ENCODE measurements at places on chromosomes 1 and 21.

GRCh38 chr1:205510308-205510950 lies 6.0 kb downstream of the CDK18 start:
- H3K36me3 ChIP-seq: no peaks in the 10 kb centered on the region
- no peak overlapping the region for H3K4me3 ChIP-seq
- no peak for DNase-seq
- H3K27me3 ChIP-seq: no peaks in the 10 kb centered on the region

- H3K27me3 ChIP-seq: peaks cover 7% of the 10 kb centered on the region
- DNase-seq: no peak
- no peak overlapping the region for H3K27ac ChIP-seq
- H3K36me3 ChIP-seq: peaks cover 4% of the 10 kb centered on the region
- H3K4me3 ChIP-seq: no peak overlapping the region
Observed at GRCh38 chr21:42157606-42158310, 61.2 kb upstream of the ABCG1 start.

- DNase-seq: no peak
- H3K4me3 ChIP-seq: no peak overlapping the region
- no peaks in the 10 kb centered on the region for H3K27me3 ChIP-seq
- H3K36me3 ChIP-seq: no peaks in the 10 kb centered on the region
Observed at GRCh38 chr1:109257682-109258421, 8.5 kb downstream of the CELSR2 start.

DNA sequence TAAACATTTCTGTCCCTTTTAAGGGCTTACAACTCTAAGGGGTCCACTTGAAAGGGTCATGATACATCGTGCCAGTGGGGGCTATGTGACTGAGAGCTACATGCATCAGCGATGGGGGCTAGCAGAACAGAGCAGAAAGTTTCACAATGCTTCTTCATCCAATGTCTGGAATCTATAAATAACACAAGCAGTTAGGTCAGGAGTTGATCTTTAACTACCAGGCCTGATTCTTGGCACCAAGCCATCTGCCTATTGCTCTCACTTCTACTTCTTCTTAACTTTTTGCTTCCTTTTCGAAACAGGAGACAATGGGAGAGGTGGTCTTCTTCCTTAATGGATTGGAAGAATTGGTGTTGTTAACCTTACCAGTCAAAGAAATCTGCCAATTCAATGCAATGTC lies 410.0 kb downstream of the TGFB2 start:
- DNase-seq: no peak
- no peak overlapping the region for H3K27ac ChIP-seq
- no peaks in the 10 kb centered on the region for H3K36me3 ChIP-seq
- H3K27me3 ChIP-seq: no peaks in the 10 kb centered on the region
- H3K4me1 ChIP-seq: no peaks in the 10 kb centered on the region

- H3K4me1 ChIP-seq: peaks cover 50% of the 10 kb centered on the region
- H3K4me3 ChIP-seq: peak overlapping the region; percentile 67
- no peak for DNase-seq
- H3K27ac ChIP-seq: peak overlapping the region; percentile 93
Observed at GRCh38 chr1:89630048-89630447, 2.9 kb upstream of the LRRC8C start.

GRCh38 chr1:3444736-3445135 lies 9.7 kb upstream of the ARHGEF16 start:
- H3K4me1 ChIP-seq: no peaks in the 10 kb centered on the region
- H3K27me3 ChIP-seq: peaks cover 46% of the 10 kb centered on the region
- no peak overlapping the region for H3K4me3 ChIP-seq
- H3K36me3 ChIP-seq: no peaks in the 10 kb centered on the region
- no peak overlapping the region for H3K27ac ChIP-seq

DNA sequence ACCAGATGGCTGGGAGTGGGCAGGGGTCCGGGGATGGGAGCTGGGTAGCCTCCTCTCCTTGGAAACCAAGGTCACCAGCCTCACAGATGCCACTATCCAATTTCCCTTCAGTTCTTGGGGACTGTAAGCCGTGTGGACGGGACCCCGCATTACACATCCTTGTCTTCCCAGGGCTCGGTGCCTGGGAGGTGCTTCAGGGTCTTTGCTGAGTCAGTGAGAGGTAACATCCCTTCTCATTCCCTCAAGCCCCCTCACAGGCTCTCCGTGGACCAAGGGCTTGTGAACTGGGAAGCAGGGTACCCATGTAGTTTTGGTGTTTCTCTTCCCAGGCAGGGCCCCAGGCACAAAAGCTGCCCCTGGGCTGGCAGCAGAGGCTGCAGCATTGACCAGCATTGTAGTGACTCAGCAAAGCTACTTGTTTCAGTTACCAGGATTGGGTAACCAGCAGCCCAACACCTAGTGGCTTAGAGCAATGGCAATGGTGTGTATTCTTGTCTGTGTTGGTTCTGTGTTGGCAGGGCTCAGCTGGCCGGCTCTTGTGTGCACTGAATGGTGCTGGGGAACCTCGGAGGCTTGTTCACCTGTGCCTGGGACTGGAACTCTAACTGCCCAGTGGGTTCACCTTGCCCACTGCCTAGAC lies 24.6 kb upstream of the PCBP3 start:
- no peak overlapping the region for H3K4me3 ChIP-seq
- H3K36me3 ChIP-seq: no peaks in the 10 kb centered on the region
- peaks cover 19% of the 10 kb centered on the region for H3K4me1 ChIP-seq

- H3K36me3 ChIP-seq: peaks cover 6% of the 10 kb centered on the region
- H3K27ac ChIP-seq: no peak overlapping the region
- H3K4me1 ChIP-seq: peaks cover 2% of the 10 kb centered on the region
Observed at GRCh38 chr1:246107516-246108277, 399.4 kb downstream of the SMYD3 start.

GRCh38 chr1:199585392-199585791 lies 442.1 kb upstream of the NR5A2 start:
- peaks cover 13% of the 10 kb centered on the region for H3K27me3 ChIP-seq
- no peak for DNase-seq
- H3K4me1 ChIP-seq: no peaks in the 10 kb centered on the region
- H3K36me3 ChIP-seq: no peaks in the 10 kb centered on the region
- H3K27ac ChIP-seq: no peak overlapping the region

GRCh38 chr1:14970115-14970798 lies 183.3 kb upstream of the TMEM51 start:
- H3K4me1 ChIP-seq: peaks cover 6% of the 10 kb centered on the region
- no peak overlapping the region for H3K4me3 ChIP-seq
- peaks cover 19% of the 10 kb centered on the region for H3K27me3 ChIP-seq
- DNase-seq: no peak
- no peak overlapping the region for H3K27ac ChIP-seq

DNA sequence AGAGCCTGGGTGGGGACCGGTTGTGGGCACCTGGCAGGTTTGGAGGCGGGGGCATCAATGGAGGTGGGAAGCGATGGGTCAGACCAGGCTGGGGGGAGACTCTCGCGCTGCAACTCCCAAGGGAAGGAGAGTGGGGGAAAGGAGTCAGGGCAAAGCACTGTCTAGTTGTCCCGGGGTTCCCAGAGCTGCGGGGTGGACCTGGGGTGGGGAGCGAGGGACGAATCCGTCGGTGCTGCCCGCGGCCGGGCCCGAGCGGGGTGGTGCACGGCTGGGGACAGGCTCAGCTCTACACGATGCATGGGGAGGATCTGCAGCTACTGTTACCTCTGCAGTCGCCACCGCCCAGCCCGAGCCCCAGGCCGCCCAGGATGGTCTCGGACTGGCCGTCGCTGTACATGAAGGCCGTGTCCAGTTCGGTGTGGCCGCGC lies 427 bp downstream of the AKR7A2 start:
- H3K4me3 ChIP-seq: peak overlapping the region; percentile 99
- no peaks in the 10 kb centered on the region for H3K27me3 ChIP-seq
- peaks cover 7% of the 10 kb centered on the region for H3K36me3 ChIP-seq
- no peak for DNase-seq
- peak overlapping the region; percentile 93 for H3K27ac ChIP-seq
- peaks cover 39% of the 10 kb centered on the region for H3K4me1 ChIP-seq

DNA sequence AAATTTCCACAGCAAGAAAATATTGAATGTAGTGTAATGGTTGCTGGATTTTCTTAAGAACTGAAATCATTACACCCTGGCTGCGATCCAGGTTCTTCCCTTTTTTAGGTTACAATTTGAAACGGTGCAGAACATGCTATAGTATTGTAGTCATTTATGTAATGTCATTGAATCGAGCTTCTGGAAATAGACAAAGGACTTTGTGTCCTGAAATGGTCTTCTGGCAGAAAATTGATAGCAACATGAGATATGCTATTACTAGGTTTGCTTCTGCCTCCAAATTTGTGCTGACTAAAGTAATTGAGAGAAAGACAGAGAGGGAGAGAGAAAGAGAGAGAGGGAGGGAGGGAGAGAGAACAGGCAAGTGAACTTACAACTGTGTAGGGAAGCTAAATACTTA lies 146.2 kb upstream of the NFIA start:
- peaks cover 61% of the 10 kb centered on the region for H3K27me3 ChIP-seq
- no peak for DNase-seq
- H3K4me3 ChIP-seq: no peak overlapping the region
- peaks cover 3% of the 10 kb centered on the region for H3K4me1 ChIP-seq

GRCh38 chr1:180117764-180118116 lies 36.9 kb upstream of the QSOX1 start:
- no peak for DNase-seq
- H3K27ac ChIP-seq: no peak overlapping the region
- no peaks in the 10 kb centered on the region for H3K4me1 ChIP-seq

GRCh38 chr21:45073301-45074047 lies 906 bp upstream of the ADARB1 start:
- H3K4me1 ChIP-seq: peaks cover 24% of the 10 kb centered on the region
- DNase-seq: no peak
- H3K4me3 ChIP-seq: peak overlapping the region; percentile 99
- H3K36me3 ChIP-seq: peaks cover 2% of the 10 kb centered on the region

- H3K4me1 ChIP-seq: peaks cover 25% of the 10 kb centered on the region
- peaks cover 8% of the 10 kb centered on the region for H3K36me3 ChIP-seq
- DNase-seq: no peak
- peaks cover 11% of the 10 kb centered on the region for H3K27me3 ChIP-seq
- peak overlapping the region; percentile 86 for H3K4me3 ChIP-seq
Observed at GRCh38 chr1:156963621-156964020, 43.2 kb downstream of the LRRC71 start.

- no peaks in the 10 kb centered on the region for H3K36me3 ChIP-seq
- no peak overlapping the region for H3K27ac ChIP-seq
- no peak overlapping the region for H3K4me3 ChIP-seq
- DNase-seq: no peak
- H3K4me1 ChIP-seq: no peaks in the 10 kb centered on the region
Observed at GRCh38 chr1:238777551-238777950, 608.8 kb upstream of the CHRM3 start.

DNA sequence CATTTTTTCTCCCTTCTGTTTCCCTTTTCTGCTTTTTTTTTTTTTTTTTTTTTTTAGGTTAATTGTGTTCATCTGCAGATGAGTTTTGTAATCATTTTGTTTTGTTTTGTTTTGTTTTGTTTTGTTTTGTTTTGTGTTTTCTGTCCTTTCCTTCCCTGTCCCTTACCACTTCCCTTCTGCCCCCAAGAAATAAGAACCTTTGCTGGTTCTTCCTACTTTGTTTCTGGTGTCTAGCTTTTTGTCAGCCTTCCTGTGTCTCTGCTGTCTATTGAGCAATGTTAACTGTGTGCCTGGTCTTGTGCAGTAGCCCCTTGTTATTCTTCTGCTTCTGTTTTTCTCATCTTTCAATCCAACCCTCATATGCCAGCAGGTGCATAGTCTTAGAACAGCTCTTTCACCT lies 46.0 kb downstream of the MPZL1 start:
- no peak overlapping the region for H3K4me3 ChIP-seq
- no peaks in the 10 kb centered on the region for H3K4me1 ChIP-seq
- H3K27ac ChIP-seq: no peak overlapping the region
- H3K27me3 ChIP-seq: no peaks in the 10 kb centered on the region
- DNase-seq: no peak

- DNase-seq: no peak
- no peaks in the 10 kb centered on the region for H3K36me3 ChIP-seq
- no peaks in the 10 kb centered on the region for H3K27me3 ChIP-seq
- H3K4me1 ChIP-seq: no peaks in the 10 kb centered on the region
- no peak overlapping the region for H3K4me3 ChIP-seq
Observed at GRCh38 chr1:216562383-216562782, 139.1 kb upstream of the USH2A start.

DNA sequence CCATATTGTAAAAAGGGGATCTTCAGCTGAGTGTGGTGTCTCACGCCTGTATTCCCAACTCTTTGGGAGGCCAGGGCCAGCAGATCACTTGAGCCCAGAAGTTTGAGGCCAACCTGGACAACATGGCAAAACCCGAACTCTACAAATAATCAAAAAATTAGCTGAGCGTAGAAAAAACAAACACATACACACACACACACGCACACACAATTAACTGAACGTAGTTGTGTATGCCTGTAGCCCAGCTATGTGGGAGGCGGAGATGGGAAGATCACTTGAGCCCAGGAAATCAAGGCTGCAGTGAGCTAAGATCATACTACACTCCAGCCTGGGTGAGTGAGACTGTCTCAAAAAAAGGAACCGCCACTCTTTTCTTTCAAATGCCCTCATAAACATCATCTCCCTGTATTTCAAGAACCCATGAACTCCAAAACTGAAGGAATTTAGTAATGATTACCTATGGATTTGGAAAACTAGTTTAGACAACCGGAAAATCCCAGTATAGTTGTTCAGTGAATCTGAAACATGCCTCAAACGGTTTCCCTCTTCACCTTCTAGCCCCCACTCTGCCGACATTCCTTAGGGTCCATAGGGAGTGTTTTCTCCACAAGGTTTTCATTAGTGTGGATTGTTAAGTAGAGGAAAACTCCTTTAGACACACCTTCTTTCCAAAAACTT lies 4.5 kb downstream of the TXNIP start:
- H3K36me3 ChIP-seq: peaks cover 25% of the 10 kb centered on the region
- no peak for DNase-seq
- peaks cover 53% of the 10 kb centered on the region for H3K4me1 ChIP-seq
- peak overlapping the region; percentile 99 for H3K4me3 ChIP-seq
- H3K27me3 ChIP-seq: no peaks in the 10 kb centered on the region

DNA sequence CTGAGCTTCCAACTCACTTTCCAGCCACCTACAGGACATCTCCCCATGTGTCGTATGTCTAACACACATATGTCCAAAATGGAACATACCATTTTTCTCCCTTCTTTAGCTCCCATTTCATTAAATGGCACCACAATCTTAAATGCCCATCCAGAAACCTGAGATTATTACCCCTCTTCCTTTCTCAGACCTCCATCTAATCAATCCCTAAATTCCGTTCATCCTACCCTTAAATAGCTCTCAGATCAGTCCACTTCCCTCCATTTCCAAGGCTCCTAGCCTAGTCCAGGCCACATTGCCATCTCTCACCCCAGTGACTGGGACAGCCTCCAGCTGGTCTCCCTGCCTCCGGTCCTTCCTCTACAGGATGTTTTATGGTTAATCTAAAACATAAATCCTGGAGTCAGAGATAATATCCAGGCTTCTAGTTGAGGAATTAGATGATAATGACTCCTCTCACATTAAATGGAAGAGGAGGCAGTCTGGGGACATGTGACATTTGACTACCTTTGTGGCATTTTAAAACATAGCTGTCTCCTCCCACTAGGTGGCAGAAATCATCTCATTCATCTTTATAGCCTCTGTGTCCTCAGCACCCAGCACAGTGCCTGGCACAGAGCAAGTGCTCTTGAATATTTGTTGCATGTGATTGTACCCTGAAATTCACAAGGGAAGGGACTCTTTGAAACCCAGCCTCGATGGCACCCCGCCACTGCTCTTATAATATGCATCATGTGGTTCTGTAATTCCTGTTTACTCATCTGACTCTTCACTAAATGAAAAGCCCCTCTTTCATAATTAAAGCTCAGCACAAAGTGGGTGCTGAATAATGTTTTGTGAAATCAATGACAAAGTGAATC lies 102.3 kb downstream of the TMEM53 start:
- H3K4me1 ChIP-seq: peaks cover 6% of the 10 kb centered on the region
- H3K36me3 ChIP-seq: no peaks in the 10 kb centered on the region
- no peak overlapping the region for H3K27ac ChIP-seq
- DNase-seq: no peak
- H3K27me3 ChIP-seq: peaks cover 39% of the 10 kb centered on the region

GRCh38 chr1:26064553-26064952 lies 2.9 kb downstream of the TRIM63 start:
- DNase-seq: no peak
- no peak overlapping the region for H3K4me3 ChIP-seq
- H3K27me3 ChIP-seq: peaks cover 56% of the 10 kb centered on the region

All from T-helper 17 cell (primary cell).